Erythroblast (primary cell): ENCODE measurements at places on chromosomes 16 and 17.

DNA sequence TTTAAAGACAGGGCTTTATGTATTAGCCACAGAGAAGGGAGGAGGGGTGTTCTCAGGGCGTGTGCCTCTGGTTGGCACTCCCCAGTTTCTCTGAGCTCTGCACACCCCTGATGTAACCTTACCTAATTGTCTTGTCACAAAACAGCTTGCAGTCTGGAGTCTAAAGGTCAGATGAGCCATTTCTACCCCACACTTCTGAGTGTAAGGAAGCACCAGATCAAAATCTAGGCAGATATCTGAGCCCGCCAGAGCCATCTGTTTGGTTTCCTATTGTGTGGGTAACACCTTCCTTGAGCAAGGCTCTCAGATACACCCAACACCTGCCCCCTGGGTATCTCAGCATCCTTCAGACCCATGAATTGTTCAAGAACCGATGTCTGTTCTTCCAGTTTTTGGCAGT, 15.5 kb downstream of the CDH1 start:
- peak; percentile 84 for DNase-seq

- no peak for DNase-seq
Measured at GRCh38 chr16:77540646-77541045, 105.8 kb upstream of the ADAMTS18 start.

DNA sequence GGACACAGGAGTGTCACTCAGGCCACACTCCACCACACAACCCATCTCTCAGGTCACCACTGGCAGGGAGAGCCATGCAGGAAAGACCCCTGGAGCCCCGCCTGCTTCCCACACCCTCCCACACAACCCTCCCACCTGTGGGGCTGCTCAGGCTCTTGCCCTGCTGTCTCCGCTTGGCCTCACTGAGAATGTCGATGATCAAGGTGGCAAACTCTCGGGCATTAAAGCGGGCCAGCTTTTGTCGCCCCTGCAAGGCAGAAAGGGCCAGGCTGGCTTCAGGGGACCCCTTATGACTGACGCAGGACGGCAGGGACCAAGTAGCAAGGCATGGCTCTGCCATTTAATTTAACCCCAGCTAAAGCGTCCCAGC, 8.5 kb downstream of the TP53I13 start:
- DNase-seq = no peak

DNA sequence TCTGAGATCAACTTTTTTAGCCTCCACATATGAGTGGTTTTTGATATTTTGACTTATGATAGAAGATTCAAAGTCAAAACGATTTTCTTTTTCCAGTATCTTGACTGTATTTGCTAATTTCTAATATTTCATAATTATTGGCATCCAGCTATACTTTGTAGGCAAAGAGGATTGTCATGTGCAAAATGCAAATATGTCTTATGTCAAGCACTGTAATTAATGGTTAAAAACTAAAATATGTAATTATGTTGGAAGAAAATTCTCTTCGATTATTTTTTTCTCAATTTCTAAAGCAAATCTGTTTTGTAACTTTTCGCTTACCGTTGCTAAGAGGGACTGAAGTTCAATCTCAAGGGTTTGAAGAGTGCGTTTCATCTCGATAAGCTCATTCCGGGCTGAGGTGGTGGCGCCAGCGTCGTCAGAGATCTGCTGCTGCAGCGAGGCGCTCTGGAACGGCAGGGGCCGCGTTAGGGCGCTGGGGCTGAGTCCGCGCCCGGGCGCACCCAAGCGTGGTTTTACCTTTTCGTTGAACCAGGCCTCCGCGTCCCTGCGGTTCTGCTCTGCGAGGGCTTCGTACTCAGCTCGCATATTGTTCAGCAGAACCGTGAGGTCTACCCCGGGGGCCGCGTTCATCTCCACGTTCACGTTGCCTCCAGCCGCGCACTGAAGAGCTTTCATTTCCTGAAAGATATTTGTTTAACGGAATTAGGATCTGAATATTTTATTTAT, 3.0 kb downstream of the KRT27 start:
- no peak for DNase-seq

DNA sequence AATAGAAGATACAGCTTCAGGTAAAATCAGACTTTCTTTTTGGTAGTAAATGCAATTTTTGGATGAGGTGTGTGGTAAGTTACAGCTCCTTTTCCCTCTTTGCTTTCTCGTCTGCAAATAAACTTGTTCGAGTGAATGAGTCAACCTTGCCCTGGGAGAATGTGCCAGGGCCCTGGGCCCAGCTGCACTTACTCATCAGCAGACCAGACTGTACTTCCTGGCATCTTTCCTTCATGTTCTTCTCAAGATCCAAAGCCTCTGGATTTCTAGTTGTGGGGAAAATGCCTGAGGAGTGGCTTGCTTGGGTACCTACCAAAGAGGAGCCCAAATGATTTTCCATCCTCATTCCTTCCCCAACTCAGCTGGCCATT, 5.4 kb upstream of the G6PC1 start:
- DNase-seq = no peak

GRCh38 chr16:57619606-57620334, 8.7 kb upstream of the ADGRG1 start:
- no peak for DNase-seq

- peak; percentile 40 for DNase-seq
Measured at GRCh38 chr16:75580-76501, 2.2 kb upstream of the MPG start.

DNA sequence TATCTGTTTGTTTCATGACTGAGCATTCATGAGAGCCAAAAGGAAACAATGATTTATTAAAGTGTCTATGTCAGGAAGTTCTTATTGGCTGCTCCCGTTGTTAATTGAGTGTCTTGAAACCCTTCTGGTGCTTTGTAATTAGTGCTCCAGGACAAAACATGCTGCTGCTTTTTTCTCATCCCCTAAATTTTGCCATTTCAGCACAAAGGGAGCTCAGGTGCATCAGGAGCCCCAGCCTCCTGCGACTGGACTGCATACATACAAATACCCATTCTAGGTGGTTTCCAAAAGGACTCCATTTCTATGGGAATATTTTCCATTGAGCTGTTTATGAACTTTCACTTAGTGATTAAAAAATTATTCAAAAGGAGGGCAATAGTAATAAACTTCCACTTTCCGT, 354.0 kb downstream of the CDH13 start:
- no peak for DNase-seq

DNA sequence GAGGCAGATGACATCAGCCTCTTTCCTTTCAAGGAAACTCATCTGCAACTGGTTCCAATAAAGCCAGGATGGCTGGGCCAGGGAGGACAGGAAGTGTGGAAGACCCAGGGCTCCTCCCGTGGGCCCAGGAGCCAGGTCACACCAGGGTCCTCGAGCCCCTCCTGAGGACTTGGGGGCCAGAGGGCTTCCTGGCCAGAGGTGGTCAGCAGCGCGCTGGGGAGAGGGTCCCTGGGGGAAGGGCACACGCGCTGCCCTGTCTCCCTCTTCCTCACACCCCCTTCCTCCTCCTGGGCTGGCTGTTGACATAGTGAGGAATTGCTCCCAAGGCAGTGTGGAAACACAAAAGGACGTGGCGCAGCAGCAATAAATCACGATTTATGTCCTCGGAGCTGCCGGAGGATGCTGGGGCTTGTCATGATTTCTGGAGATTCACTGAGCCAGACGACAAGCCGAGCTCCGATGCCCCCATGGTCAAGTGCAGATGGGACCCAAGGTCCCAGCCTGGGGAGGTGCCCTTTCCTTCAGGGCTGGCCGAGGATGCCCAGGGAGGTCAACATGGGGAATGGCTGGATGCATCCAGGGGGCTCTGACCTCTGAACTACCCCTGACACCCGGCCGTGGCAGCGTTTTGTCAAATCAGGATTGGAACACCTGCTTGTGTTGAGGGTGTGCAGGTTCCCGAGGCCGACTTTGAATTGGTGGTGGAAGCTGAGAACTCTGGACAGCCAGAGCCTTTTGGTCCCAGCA, 152.6 kb downstream of the IRF8 start:
- DNase-seq = no peak

DNA sequence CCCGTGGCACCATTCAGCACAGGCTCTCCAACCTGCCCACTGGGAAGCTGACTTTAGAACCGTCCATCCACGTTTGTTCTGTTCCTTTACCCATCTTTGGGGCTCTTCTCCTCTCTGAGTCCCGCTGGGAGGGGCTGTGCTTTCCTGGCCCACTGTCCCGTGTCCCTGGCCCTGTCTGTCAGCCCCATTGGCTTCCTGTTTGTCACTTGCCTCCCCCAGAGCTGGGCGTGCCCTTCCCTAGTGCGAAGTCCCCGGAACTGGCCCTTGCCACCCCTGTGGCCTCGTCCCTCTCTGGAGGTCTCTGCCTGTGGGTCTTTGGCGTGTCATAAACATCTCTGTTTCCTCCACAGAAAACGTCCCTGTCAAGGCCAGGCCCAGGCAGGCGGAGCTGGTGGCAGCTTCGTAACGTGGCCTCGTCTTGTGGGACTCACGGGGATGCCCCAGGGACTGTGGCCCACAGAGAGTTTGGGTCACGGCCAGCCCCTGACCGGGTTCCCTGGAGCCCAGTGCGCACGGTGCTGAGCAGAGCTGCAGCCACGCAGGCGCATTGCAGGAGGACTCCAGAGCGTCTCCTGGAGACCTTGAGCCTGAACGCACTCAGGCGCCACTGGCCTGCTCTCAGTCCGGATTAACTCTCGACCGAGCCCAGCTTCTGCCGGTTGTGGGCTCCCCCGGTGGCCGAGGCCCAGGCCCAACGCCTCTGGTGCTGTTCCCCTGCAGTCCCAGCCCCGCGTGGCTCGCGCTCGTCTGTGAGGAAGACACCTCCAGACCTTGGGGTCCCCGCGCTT, 7.3 kb downstream of the CHMP6 start:
- DNase-seq = no peak

- DNase-seq = no peak
Measured at GRCh38 chr16:55091213-55091870, 160.7 kb downstream of the IRX5 start.

DNA sequence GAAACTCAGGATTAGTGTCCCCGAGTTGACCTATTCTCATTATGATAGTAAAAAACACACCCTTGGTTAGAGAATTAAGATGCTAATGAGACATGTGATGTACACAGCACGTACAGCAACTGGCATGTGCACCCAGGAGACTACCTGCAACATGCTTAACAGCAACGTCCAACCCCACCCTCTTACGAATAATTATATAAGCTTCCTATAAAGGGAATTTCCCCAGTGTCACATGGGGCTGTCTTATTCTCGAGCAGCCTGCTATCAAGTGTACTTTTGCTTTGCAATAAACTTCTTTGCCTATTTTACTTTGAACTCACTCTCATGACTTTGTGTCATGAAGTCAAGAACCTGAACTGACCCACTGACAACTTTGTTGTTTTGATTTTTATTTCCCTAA, 62.4 kb upstream of the PMFBP1 start:
- no peak for DNase-seq

DNA sequence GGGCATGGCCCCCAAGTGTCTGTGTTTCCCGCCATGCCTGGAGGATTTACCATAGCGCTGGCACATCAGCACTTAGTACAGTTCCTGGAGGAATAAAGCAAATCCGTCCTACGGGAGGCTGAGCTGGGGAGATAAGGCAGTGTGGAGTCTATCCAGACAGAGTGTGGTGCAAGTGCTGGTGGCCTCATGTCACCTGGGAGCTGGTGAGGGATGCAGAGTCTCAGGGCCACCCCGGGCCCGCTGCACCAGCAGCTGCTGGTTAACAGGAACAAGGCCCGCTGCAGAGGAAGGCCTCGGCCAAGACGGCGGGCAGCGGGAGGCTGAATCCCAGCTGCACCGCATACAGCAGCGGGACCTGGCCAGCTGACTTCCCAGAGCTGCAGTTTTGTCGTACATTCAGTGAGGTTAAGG, 57.3 kb upstream of the CDC42EP4 start:
- no peak for DNase-seq

DNA sequence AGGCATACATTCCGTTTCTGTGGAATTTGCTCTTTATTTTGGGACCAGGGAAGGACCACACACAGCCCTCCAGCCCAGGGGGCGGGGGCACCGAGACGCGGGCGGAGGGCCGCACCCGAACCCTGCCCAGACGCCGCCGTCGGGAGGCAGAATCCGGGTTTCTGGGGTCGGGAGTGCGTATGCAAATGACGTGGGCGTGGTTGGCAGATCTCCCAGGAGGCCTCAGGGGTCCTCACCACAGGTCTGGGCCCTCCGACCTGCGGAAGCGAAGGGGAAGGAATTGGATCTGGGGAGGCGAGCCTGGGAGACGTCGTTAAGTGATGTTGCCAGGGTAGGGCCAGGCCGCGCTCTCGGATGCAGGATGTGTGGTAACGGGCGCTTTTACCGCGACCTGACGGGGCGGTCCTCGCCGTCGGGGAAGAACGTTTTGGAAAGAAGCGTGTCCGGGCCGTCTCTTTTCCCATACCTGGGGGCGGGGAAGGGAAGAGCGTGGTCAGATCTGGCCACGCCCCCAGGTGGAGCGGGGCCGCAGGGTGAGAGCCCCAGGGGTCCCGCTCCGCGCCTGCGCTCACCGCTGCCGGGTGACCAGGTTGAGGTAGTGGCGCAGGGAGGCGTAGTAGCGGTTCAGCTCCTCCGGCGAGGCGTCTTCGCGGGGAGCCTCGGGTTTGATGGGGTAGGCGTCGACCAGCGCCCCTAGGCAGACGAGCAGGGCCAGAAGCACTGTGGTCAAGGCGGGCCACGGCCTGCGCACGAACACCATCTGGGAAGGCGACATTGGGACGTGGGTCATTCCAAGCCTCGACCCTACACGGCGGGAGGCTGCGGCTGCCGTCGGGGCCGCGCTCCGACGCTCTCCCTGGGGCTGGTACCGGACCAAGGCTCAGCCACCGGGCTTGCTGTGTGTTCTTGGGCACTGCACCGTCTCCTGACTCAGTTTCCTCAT, 745 bp downstream of the PYY start:
- no peak for DNase-seq

DNA sequence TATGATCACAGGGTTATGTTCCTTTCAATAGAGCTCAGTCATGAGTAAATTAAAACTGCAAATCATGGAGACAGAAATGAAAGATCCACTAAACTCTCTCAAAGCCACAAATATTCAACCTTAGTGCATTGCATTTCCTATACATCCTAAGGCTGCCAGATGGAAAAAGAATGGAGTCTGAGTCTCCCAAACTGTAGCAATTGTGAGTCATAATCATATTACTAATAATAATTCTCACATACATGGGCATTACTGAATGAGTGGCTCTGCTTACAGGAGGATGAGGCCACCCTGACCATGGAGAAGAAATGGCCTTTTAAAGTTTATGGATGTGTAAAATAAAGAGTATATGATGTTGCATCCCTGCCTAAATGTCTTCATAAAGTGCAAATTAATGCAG, 3.2 kb downstream of the CA10 start:
- no peak for DNase-seq

- no peak for DNase-seq
Measured at GRCh38 chr16:57544124-57544653, 1.7 kb downstream of the ADGRG5 start.

GRCh38 chr16:29834079-29834478, 13.8 kb downstream of the MVP start:
- DNase-seq = no peak

DNA sequence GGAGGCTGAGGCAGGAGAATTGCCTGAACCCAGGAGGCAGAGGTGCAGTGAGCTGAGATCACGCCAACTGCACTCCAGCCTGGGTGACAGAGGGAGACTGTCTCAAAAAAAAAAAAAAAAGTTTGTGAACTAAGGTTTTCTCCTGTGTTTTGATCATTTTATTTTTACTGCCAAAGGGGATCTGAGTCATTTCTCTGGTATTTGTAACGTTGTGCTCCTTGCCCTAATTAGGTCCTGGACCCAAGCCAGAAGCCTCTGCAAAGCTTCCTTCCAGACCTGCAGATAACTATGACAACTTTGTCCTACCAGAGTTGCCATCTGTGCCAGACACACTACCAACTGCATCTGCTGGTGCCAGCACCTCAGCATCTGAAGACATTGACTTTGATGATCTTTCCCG, 32.1 kb downstream of the IST1 start:
- DNase-seq = no peak
